ENCODE measurements at places on chromosomes 7 and 10.
A peak's percentile ranks its signal among the peaks of the same experiment; 100 is the strongest.

GRCh38 chr7:140239653-140239935 lies 62.8 kb upstream of the KDM7A start:
- DNase-seq = no peak

DNA sequence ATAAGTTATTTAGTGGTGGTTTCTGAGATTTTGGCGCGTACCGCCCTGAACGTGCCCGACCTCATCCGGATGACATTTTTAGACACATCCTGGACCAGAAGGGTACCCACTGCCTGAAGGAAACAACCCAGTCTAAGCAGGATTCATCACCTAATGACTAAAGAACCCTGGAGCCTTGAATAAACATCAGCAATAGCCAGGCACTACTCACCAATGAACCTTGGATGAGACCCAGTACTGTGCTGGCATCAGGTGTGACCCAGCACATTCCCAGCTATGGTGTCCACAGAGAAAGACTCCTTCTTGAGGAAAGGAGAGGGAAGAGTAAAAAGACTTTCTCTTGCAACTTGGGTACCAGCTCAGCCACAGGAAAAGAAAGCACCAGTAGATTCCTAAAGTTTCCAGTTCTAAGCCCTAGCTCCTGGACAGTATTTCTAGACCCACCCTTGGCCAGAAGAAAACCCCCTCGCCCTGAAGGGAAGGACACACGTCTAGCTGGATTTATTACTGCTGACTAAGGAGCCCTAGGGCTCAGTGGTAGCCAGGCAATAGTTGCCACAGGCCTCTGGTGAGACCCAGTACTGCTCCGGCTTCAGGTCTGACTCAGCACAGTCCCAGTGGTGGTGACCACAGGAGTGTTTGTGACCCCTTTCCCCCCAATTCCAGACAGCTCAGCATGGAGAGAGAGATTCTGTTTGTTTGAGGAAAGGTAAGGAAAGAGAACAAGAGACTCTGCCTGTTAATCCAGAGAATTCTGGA lies 32.5 kb downstream of the ZNF277 start:
- no peak for DNase-seq

DNA sequence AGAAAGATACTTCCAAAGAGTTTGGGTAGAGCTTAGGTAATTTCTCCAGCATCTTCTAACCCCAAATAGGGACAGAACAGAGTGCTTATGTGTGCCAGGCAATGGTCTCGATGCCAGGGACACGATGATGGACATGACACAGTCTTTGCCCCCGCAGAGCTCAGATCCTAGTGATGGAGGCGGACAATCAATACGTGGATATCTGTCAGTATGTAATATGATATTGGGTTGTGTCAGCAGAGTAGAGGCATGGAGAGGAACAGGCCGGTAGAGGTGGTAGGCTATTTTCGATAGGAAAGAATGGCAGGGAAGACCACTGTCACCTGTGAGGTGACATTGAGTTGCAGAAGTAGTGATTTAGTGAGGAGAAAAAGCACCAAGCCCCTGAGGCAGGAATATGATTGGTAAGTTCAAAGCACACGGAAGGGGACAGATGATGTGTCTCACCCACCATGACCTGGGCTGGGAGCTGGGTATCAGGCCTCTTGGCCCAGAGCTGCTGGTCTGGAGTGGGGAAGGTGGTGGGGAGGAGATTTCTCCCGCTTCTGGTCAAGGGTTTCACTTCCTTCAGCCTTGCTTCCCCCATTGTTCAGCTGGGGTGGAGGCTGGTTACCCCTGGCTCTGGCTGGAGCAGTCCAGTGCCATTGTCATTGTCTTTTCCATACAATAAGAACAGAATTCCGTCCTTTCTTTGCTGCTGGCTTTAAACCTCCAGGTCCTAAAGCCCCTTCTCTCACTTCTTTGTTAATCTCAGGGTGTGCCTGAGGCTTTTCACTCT lies 36.0 kb upstream of the SRGN start:
- DNase-seq = no peak

DNA sequence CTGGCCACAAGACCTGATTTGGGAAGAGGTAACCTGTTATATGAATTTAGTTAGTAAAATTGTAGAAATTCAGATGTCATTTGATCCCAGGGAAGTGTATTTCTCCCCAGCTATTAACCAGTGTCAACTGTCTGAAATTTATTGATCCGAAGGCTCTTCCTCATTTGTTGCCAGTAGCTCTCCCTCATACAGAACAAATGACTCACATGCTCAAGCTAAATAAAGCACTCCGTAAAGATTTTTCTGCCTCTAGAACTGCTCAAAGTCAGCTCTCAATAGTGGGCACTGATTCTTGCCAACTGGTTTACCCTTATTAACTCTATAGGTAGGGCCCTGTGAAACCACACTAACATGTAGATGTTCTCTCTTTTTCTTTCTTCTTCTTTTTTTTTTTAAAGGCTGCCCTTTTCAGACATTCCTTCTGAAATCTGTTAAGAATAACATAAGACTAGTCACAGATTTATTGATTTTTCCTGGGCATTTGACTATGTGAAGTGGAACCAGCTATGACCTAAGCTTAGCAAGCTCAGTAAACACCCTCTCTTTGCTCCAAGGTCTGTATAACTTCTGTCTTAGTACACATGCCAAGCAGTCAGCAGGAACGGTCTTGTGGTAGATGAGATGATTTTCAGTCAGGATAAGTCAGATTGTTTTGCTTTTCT lies 21.8 kb downstream of the RPA3 start:
- peak; percentile 24 for DNase-seq

DNA sequence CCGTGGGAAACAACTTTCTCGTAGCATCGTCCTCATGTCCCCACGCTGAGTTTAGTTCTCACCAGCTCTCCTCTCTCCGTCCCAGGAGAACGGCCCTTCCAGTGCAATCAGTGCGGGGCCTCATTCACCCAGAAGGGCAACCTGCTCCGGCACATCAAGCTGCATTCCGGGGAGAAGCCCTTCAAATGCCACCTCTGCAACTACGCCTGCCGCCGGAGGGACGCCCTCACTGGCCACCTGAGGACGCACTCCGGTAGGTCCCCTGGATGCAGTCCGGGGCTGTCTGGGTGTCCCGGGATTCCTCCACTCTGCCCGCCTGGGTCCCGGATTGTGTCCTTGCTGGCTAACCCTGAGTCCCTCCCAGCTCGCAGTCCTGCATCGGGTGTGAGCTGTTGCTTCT lies 67.7 kb downstream of the FIGNL1 start:
- no peak for DNase-seq

DNA sequence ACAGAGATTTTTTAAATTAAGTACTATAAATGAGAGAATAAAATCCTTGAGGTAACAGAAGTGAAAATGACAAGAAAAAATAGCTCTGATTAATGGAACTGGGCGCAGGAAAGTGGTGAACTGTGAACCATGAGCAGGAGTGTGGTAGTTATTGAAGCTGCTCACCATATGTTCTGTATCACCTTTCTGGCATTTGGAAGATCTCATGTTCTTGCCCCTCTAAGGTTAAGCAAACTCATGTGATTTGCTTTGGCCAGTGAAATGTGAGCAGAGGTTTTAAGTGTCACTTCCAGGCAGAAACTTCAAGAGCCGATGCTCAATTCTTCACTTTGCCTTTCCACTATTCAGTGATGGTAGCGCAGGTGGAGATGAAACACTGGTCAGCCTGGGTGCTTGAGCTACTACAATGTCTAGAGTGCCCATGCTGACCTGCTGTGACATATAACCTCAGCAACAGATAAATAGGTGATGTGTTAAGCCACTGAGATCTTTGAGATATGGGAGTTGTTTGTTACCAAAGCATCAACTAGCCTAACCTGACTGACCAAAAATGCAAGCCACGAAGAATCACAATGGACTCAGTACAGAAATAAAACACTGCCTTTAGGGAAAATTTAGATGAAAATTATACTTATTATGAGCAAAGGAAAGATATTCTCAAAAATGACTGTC lies 18.4 kb downstream of the MTPAP start:
- no peak for DNase-seq

- no peak for DNase-seq
Observed at GRCh38 chr10:56622335-56622973, 261.4 kb upstream of the ZWINT start.

DNA sequence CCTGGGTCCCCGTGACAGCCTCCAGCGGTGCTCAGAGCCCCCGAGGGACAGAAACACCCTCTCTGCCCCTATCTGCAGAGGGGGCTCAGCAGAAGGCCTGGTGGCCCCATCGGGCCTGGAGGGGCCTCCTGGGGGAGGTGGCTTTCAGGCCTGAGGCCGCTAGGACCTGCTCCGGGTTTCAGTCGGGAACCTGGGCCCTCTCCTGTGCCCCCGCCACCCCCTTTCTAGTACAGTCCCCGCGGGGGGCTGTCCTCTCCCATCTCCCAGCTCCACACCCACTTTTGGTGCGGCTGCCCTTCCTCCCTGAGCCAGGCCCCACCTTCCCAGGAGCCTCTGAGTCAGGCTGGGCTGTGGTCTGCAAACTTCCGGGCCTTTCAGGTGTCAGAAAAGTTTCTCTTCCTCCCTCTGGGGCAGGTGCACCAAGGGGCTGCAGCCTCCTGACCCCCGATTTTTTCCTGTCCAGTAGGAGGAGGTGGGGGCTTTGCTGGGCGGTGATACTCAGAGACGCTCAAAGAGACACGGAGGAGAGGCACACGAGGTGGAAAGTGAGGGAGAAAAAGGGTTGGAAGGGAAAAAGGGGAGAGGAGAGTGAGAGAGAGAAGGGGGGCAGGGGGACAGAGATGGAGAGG lies 692 bp downstream of the CARD11 start:
- DNase-seq = peak; percentile 8

GRCh38 chr7:137987968-137988367 lies 13.9 kb downstream of the CREB3L2 start:
- DNase-seq = no peak

DNA sequence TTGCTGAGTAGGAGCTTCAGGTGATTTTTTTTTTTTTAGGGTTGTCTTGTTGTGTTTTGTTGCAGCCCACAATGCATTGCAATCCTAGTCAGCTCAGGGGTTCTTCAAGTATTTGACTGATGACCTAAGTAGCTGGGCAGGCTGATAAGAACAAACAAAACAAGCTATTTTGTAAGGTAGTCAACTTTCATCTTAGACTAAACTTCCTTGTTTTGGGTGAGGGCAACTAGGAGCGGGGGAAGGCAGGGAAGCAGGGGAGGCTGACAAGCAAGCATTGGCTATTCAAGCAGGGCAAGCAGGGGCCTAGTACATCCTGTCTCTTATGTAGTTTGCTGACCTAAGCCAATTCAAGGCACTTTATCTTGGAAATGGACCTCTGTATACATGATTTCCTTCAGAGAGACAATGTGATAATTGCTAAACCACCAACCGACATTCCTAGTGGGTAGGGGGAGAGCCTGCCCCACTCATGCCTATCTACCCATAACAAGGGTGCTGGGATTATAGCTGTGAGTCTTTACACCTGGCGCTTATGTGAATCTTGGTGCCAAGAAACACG lies 163.3 kb upstream of the PRKCQ start:
- DNase-seq = no peak

GRCh38 chr10:50322077-50322476 lies 70.8 kb upstream of the ASAH2 start:
- peak; percentile 38 for DNase-seq

DNA sequence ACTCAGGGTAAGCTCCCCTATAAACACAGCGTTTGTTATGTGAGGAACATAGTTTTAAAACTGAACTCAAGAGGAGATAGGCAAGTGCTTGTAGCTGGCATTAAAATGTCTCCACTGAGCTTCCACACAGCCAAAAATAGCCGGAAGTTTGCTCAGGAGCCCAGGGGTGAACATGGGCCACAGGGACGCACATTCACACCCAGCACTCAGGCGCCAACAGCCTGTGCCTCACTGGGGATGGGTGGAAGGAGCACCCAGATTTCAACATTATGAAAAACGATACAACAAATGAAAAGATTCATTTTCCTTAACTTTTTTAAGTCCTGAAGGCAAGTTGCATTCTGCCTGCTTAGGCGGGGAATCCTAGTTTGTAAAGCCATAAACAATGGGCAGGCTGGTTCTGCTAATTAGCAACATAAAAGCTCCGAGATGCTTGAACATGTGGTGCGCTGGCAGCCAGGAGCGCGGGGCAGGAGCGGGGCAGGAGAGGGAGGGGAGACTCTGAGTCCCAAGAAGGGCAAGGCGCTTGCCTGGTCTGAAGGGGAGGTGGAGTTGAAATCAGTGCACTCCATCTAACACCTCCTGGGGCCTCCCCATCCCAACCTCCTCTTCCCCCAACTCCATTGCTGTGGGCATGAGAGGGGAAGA lies 235.9 kb downstream of the COBL start:
- no peak for DNase-seq

DNA sequence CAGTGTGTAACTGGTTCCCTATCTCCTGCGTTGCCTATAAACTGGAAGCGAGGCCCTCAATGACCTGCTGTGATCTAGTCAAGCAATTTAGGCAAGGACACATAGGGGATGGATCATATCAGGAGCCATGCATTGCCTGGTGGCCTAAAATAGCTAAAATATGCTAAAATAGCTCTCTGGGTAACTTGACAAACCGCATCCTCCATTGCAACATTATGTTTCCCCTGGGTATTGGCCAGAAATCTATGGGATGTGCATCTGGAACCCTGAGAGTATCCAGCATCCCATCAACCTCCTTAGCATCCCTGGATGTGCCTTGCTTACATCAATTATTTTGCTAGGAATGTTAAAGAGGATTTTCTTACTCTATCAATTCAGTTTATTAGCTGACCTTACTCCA lies 91.7 kb upstream of the ADCY1 start:
- no peak for DNase-seq

GRCh38 chr7:147595042-147595441 lies 995.5 kb upstream of the C7orf33 start:
- no peak for DNase-seq

- no peak for DNase-seq
Observed at GRCh38 chr10:7506571-7506970, 95.7 kb upstream of the SFMBT2 start.

DNA sequence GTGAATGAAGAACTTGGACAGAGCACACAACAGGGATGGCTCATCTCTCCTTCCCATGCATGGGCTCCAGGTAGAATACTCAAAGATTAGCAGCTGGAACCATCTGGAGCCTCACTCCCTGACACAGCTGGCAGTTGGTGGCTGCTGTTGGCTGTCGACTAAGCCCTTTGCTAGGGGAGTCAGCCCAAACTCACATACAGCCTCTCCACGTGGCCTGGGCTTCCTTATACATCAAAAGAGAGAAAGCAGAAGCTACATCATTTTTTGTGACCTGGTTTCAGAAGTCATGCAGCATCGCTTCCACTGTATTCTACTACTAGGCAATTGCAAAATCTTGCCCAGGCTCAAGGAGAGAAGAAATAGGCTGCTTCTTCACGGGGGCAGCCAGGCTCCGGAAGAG lies 24.4 kb downstream of the ASNS start:
- DNase-seq = no peak

GRCh38 chr10:69955211-69955805 lies 97.3 kb upstream of the MACROH2A2 start:
- no peak for DNase-seq

Data from AG20443 (cell line).